ENCODE measurements at places on chromosomes 1 and 21.

- no peak for DNase-seq
Measured at GRCh38 chr1:116474921-116475849, 95.6 kb downstream of the CD58 start.

- DNase-seq, result no peak
Measured at GRCh38 chr1:115029526-115029925, at the start of gene TSHB. TSS of gene TSHB (plus strand) at chr1:115029826. CDS start at chr1:115033363, 3,537 bp downstream.

- DNase-seq, result peak; percentile 78
Measured at GRCh38 chr1:225746361-225747179, 31.1 kb upstream of the SRP9 start.

DNA sequence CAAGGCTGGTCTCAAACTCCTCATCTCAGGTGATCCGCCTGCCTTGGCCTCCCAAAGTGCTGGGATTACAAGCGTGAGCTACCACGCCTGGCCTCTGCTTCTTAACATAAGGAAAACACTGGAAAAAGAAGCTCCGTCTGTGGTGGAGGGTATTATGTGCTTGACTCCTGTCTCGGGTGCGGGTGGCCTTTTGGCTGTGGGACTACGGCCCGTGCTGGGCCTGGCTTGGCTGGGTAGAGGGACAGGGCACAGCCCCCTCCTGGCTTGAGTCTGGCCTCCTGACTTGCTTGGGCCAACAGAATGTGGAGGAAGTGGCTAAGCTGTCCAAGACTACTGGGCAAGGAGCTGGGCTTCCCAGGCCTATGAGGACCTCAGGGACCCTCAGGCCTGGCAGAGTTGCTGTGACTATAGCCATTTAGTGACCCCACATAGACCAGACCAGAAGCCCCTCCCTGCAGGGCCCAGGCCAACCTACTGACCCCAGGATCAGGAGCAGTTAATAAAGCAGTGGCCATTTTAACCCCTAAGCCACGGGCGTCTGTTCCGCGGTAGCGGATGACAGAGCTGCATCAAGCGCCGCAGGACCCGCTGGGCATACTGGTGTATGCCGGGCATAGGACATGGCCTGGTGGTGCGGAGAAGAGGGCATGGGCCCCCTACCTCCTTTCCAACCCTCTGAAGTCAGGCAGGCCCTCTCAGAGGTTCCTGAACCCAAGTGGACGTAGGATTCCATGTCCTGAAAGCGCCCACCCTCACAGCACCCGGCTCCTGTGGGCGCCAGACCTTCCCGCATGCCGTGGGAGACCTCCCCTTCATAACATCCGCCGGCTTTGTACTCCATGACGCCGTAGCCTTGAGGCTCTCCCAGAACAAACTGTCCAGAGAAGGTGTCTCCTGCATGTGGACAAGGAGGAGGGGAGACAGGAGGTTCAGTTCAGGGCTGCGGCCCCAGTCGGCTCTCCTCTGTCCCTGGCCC, 4.4 kb downstream of the MORN1 start:
- DNase-seq, result no peak

GRCh38 chr1:116763116-116763786, 9.0 kb downstream of the CD2 start:
- no peak for DNase-seq

GRCh38 chr1:59499273-59499942, 202.5 kb downstream of the FGGY start:
- DNase-seq, result no peak

DNA sequence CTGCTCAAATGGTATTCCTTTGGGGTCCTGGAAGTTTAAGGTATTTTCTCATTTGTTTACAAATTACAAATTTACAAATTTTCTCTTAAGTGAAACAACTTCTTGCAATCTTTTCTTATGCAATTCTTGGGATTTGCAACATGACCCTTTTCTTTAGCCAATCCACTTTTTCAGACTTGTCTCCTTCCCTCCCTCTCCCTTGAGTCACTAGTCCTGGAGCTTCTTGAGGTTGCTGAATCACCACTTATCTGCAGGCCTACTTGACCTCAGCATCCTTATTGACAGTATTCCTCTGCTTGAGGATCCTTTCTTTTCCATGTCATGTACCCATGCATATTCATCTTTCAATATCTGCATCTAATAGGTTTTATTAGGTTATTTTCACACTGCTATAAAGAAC, 302.8 kb upstream of the ADAMTS5 start:
- DNase-seq, result no peak

- peak; percentile 39 for DNase-seq
Measured at GRCh38 chr1:29259802-29260441, 23.6 kb downstream of the PTPRU start.

- no peak for DNase-seq
Measured at GRCh38 chr21:35768187-35768586, 292.1 kb downstream of the SETD4 start.

- DNase-seq, result no peak
Measured at GRCh38 chr1:225299624-225300023, 128.2 kb downstream of the LBR start.

GRCh38 chr1:37999430-38000232, 5.7 kb downstream of the FHL3 start:
- peak; percentile 40 for DNase-seq
